Activated CD4-positive, alpha-beta memory T cell treated with anti-CD3 and anti-CD28 coated beads for 36 hours (primary cell): ENCODE measurements at places on chromosomes 7 and 10. TPM values are rescaled to one million over a fixed set of nuclear protein-coding genes. Genes with fewer than 3 reads are reported as not detected.
A peak's percentile ranks its signal among the peaks of the same experiment; 100 is the strongest.

The GPR26 gene
- total RNA-seq, result not detected

The OR2A5 gene
- total RNA-seq, result not detected

GRCh38 chr10:17143055-17143690 is 13.6 kb upstream of the CUBN start:
- DNase-seq, result no peak

DNA sequence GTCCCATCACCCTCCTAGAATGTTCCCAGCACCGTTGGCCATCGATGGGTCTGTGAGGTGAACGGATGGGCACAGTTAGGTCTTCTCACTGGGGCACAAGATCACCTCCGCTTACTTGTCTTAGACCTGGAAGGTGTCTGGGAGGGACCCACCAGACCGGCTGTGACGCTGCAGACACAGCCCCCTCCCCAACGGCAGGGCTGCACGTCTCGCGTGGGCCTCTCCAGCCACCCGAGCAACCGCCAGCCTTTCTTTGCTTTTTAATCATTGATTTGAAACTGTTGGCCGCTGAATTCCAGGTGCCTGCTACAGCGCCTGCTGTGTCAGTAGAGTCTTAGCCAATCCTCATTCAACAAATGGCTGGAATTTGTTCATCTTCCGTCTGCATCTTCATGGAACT is 90.4 kb downstream of the DYNC2I1 start:
- no peak for DNase-seq

DNA sequence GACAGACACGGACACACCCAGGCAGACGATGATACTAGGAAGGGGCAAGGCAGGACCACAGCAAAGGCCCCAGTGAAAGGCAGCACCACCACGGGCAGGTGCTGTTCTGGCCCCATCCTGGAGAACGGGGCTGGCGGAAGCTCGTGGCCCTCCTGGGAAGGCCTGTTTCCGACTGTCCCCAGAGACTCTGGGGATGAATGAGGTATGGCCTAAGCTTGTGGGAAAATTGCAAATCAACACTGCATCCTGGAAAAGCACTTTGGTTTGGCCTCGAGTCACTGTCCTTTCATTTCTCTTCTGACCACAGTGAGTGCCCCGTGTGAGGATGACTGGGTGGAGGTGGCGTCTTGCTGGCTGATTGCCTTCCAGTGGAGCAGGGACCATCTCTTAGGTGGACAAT is 81.6 kb upstream of the ANLN start:
- DNase-seq, result no peak

GRCh38 chr7:104174798-104175197 is 33.0 kb downstream of the ORC5 start:
- DNase-seq, result no peak

GRCh38 chr7:21028599-21028998 is 241.9 kb upstream of the SP8 start:
- no peak for DNase-seq

The SSC4D gene
- total RNA-seq, result 0.87 TPM

- DNase-seq, result no peak
Measured at GRCh38 chr10:69856601-69857166, 55.0 kb downstream of the COL13A1 start.

DNA sequence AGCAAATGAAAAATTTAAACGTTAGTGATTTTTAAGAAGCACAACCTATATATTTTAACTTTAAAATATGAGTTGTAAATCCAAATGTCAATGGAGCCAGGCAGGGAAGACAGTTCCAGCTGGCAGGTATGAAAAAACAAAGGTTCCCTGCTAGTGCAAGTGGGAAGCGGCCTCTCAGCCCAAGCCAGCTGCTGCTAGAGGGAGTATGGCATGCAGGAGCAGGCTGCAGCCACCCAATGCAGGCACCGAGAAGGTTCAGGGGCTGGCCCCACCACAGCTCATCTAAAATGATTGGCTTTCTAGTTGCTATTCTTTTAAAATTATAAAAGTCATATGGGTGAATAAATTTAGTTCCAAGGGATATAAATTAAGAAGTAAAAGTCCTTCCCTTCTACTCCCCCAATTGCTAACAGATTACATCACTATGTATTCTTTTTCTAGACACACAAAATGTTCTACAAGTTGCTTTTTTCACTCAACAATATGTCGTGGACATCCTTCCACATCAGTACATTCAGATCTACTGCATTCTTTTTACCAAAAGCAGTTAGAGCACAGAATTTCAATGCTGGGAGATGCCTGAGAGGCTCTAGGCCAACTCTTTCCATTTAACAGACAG is 69.3 kb downstream of the SGMS1 start:
- DNase-seq, result no peak

The PPP1R9A gene
- total RNA-seq, result not detected

GRCh38 chr7:107860279-107860961 is 30.6 kb upstream of the DLD start:
- no peak for DNase-seq

The RBP3 gene
- not detected for total RNA-seq

The KAZALD1 gene
- total RNA-seq, result 0.58 TPM

GRCh38 chr10:95908450-95908849 is 675 bp downstream of the CC2D2B start:
- no peak for DNase-seq

- DNase-seq, result peak; percentile 49
Measured at GRCh38 chr10:110803830-110804338, 67.8 kb upstream of the PDCD4 start.

- DNase-seq, result no peak
Measured at GRCh38 chr7:33185786-33186185, 56.4 kb downstream of the BBS9 start.

DNA sequence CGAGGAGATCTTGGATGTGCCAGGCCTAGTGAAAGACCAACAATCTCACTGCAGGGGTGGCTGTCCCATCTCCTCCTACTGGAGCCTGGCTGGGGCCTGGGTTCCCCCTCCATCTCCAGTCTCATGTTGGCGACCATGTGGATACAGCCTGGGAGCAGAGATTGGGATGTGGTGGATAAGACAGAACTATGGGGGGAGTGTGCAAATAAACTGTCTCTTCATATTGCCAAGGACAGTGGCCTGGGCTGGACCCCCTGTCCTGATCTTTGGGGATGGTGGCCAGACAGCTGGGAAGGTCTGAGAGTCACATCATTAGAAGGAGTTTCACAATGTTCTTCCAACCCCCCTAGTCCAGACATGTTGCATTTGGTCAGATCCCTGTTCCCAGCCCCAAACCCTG is 5.8 kb upstream of the MINDY4 start:
- no peak for DNase-seq

DNA sequence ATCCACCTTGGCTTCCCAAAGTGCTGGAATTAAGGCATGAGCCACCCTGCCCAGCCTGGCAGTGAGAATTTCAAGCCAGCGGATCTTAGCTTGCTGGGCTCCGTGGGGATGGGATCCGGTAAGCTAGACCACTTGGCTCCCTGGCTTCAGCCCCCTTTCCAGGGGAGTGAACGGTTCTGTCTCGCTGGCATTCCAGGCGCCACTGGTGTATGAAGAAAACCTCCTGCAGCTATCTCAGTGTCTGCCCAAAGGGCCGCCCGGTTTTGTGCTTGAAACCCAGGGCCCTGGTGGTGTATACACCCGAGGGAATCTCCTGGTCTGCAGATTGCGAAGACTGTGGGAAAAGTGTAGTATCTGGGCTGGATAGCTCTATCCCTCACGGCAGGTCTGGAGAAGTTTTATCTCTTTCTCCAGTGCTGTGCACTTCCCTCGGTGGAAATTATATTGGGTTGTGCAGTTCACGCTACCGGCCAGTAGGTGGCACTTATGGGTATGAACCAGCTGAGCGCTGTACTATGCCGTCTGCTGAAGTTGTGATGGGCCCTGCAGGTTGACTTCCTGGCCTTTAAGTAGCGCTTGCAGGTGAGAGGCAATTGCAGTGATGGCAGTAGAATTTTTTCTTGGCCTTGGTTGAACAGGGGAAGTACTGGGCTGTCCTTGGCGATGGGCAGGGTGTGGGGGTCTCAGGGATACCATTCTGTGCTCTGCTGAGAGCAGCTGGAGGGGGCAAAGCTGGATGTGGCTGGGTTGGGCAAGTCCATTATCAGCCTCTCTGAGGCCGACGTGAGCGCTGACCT is 138.0 kb upstream of the MTPN start:
- DNase-seq, result peak; percentile 73

The WDFY4 gene
- total RNA-seq, result not detected

DNA sequence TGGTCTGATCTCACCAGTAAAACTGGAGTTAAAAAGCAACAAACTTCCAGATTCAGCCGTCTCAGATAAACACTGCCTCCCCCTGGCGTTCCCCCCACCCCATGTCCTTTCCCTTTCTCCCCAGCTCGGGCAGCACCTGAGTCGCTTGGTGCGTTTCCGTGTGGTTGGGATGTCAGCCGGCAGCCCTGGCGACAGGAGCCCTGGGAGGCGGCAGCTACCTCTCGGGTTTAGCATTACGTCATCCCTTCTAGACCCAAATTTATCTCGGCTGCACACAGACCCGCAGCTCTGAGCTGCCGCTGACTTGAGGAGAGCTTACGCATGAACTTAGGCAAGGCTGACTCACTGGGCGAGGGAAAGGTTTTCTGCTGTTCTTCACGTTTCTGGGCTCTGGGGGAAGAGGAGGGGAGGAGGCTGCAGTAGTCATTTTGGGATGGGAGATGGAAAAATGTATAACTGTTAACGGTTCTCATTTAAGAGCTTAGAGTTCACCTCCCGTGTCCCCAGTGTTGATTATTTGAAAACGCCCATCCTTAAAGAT is 14.4 kb downstream of the MXI1 start:
- peak; percentile 91 for DNase-seq

- peak; percentile 59 for DNase-seq
Measured at GRCh38 chr7:48298779-48299178, 127.5 kb downstream of the ABCA13 start.

DNA sequence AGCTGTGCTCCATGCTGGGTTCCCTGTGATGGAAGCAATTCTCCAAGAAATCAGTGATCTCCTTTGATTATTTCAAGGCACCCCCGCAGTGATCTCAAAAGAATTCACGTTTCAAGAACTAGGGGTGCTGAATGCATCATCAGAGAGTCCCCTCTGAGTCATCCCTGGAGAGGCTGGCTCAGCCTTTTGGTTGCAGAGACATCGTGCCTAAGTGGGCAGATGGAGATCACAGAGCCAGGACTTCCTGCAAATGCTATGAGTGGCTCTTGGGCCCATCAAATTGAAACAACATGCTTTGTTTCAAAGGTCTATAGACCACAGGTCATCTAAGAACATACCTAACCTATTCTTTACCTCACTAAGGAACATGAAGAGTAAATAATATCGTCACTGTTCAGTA is 41.5 kb upstream of the PLEKHA1 start:
- peak; percentile 73 for DNase-seq

The ITGB8 gene
- total RNA-seq, result not detected
